ENCODE measurements at places on chromosomes 12 and 14.

DNA sequence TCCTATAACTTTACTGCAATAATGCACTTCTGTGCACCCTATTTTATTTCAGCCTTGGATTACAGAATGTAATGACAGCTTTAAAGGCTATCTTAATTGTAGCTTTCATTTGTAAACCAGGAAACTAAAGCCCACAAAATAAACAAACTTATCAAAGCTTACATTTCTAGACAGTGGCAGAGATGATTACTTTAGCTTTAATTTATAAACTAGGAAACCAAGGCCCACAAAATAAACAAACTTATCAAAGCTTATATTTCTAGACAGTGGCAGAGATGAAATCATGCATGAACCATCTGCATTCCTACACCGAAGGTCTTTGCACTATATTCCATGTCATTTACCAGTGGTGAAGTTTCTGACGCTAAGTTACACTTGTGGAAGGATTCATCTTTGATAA is 74.4 kb downstream of the PRKD1 start:
- DNase-seq = no peak

- no peak for DNase-seq
Measured at GRCh38 chr12:111046896-111047295, 126.5 kb upstream of the MYL2 start.

DNA sequence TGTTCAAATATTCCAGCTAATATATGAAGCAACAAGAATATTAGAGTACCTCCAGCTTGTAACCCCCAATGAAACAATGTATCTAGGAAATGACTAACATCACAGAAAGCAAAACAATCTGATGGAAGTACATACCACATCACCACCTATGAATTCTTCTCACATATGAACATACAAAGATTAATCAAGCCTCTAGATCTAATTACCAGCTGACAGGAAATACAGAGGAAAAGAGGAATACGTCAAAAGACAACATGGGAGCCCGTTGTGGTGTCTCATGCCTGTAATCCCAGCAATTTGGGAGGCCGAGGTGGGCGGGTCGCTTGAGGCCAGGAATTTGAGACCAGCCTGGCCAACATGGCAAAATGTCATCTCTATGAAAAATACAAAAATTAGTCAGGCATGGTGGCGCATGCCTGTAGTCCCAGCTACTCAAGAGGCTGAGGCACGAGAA is 7.5 kb downstream of the NEDD8 start:
- DNase-seq = no peak

DNA sequence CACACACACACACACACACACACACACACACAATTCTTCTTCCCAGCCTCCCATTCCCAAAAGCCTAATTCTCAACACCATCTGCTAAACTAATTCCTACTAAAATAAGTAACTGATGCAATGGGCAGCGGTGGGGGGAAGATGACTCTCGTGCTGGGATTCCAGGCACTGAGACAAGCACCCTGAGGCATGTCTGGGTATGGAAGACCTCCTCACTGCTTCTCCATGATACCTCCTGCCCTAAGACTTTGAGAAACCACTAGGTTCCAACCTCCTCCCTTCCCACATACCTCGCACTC is 789 bp upstream of the VWF start:
- no peak for DNase-seq

GRCh38 chr12:112503512-112503911 is 84.8 kb downstream of the PTPN11 start:
- DNase-seq = no peak

All from left forelimb (tissue), 1 donor.